ENCODE measurements at places on chromosomes 11 and 22. TPM values are rescaled to one million over a fixed set of nuclear protein-coding genes. Genes with fewer than 3 reads are reported as not detected.

PAX6 gene
- polyA plus RNA-seq = 0.06 TPM

DDIAS gene
- 6.1 TPM for polyA plus RNA-seq

CYP2D6 gene
- polyA plus RNA-seq = 0.66 TPM

MTNR1B gene
- not detected for polyA plus RNA-seq

GAS2 gene
- 0.35 TPM for polyA plus RNA-seq

SOX6 gene
- 0.72 TPM for polyA plus RNA-seq

MAPK11 gene
- polyA plus RNA-seq = 6.1 TPM

NEFH gene
- polyA plus RNA-seq = 1.6 TPM

MS4A3 gene
- not detected for polyA plus RNA-seq

MRGPRF gene
- 0.25 TPM for polyA plus RNA-seq

KRTAP5-10 gene
- not detected for polyA plus RNA-seq

ALX4 gene
- not detected for polyA plus RNA-seq

GLYAT gene
- polyA plus RNA-seq = not detected

GTSE1 gene
- polyA plus RNA-seq = 16.6 TPM

TMEM191C gene
- polyA plus RNA-seq = 1.3 TPM

FOLH1 gene
- 0.20 TPM for polyA plus RNA-seq

OR51E2 gene
- not detected for polyA plus RNA-seq

RABL2B gene
- polyA plus RNA-seq = 18.4 TPM

CLCF1 gene
- polyA plus RNA-seq = 2.2 TPM

FXYD2 gene
- polyA plus RNA-seq = 0.27 TPM

OR56A5 gene
- not detected for polyA plus RNA-seq

TCN1 gene
- polyA plus RNA-seq = 0.16 TPM

NLRX1 gene
- 6.5 TPM for polyA plus RNA-seq

CCDC87 gene
- polyA plus RNA-seq = 0.13 TPM

RIMBP3C gene
- 0.01 TPM for polyA plus RNA-seq

C11orf68 gene
- 69.0 TPM for polyA plus RNA-seq

GGA1 gene
- polyA plus RNA-seq = 28.9 TPM

OR51L1 gene
- not detected for polyA plus RNA-seq

MS4A6E gene
- not detected for polyA plus RNA-seq

OR6A2 gene
- polyA plus RNA-seq = not detected

GGTLC3 gene
- polyA plus RNA-seq = not detected

PCSK7 gene
- polyA plus RNA-seq = 23.3 TPM

ACER3 gene
- 14.7 TPM for polyA plus RNA-seq

OR10A2 gene
- polyA plus RNA-seq = not detected

SNX15 gene
- 18.9 TPM for polyA plus RNA-seq

OR52E8 gene
- not detected for polyA plus RNA-seq

OR52J3 gene
- not detected for polyA plus RNA-seq

OR52E1 gene
- polyA plus RNA-seq = not detected

ST3GAL4 gene
- 50.5 TPM for polyA plus RNA-seq

MUC5B gene
- polyA plus RNA-seq = not detected

PYGM gene
- 0.07 TPM for polyA plus RNA-seq

NCR3LG1 gene
- polyA plus RNA-seq = 0.31 TPM

SYT13 gene
- not detected for polyA plus RNA-seq

P2RX6 gene
- 0.21 TPM for polyA plus RNA-seq

MS4A14 gene
- polyA plus RNA-seq = not detected

CSF2RB gene
- not detected for polyA plus RNA-seq

P2RX3 gene
- not detected for polyA plus RNA-seq

TOB2 gene
- polyA plus RNA-seq = 7.4 TPM

FAM180B gene
- polyA plus RNA-seq = not detected

LMO2 gene
- 1.9 TPM for polyA plus RNA-seq

ST14 gene
- polyA plus RNA-seq = 76.9 TPM

CLDN5 gene
- not detected for polyA plus RNA-seq

PAMR1 gene
- 0.37 TPM for polyA plus RNA-seq

HEPN1 gene
- not detected for polyA plus RNA-seq

MMP27 gene
- not detected for polyA plus RNA-seq

BRSK2 gene
- polyA plus RNA-seq = 0.18 TPM
